Activated T-helper 1 cell treated with anti-CD3 and anti-CD28 coated beads, Interleukin-12 subunit alpha, Interleukin-12 subunit beta, Interleukin-2, Interleukin-4 antibody, amounts not matched to agents 30 ng/mL and 10 ng/mL and 1 ng/mL, durations not matched to agents 14 hours and 24 hours and 36 hours (primary cell): ENCODE measurements at places on chromosomes 12 and 14.

DNA sequence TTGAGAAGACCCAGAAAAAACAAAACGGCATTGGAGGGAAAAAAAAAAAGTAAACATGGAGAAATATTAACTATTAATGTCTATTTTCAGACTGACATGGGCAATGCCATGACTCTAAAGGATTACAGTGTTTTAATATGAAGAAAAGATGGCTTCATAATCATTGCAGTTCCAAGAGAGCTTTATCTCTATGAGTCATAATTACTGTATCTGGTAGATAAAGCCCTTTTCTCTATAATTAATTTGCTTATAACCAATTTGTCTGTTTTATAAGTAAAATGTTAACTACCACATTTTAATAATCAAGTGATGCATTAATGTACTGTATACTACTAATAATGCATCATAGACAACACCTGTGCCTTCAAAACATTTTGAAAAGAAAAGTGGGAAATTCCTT lies 59.7 kb downstream of the CLIP1 start:
- DNase-seq = no peak

DNA sequence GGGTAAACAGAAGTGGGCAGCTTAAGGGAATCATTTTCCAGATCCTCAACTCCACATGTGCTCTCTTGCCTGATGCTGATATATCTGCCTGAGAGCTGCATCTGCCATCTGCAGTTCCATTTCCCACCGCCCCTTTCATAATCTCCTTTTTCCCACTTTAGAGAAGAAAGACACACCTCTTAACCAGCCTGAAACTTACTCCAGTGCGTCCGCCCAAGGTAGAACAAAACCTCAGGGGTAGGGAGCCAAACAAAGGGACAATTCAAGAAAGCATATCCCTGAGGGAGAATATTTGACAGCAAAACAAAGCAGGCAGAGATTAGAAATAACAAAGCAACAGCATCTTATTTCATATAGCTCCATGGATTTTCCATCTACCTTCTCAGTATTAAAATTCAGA lies 4.3 kb downstream of the MDM1 start:
- no peak for DNase-seq

DNA sequence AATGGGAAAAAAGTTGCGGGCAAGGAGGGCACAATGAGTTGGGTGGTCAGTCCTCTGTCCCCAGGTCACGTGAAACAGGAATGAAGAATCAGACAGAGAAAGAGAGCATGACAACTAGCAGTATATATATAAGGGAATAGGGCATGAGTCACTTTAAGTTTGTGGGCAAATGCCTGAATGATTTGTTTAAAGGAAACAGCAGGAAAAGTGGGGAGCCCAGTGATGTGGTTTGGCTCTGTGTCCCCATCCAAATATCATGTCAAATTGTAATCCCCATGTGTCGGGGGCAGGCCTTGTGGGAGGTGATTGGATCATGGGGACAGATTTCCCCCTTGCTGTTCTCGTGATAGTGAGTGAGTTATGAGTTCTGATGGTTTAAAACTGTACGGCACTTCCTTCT lies 195.3 kb upstream of the IGF1 start:
- no peak for DNase-seq

- no peak for DNase-seq
Observed at GRCh38 chr12:6672143-6672542, 9.2 kb upstream of the ING4 start.

DNA sequence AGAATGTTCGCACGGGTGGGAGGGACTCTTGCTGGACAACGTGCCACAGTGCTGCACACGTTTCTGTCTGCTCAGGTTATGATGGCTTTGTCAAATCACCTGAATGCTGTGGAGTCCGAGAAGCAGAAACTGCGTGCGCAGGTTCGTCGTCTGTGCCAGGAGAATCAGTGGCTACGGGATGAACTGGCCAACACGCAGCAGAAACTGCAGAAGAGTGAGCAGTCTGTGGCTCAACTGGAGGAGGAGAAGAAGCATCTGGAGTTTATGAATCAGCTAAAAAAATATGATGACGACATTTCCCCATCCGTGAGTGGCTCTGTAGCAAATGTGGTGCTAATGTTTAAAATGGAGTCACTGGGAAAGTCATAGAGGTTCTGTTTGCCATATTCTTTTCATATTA lies 28.5 kb downstream of the KLC1 start:
- DNase-seq = no peak

DNA sequence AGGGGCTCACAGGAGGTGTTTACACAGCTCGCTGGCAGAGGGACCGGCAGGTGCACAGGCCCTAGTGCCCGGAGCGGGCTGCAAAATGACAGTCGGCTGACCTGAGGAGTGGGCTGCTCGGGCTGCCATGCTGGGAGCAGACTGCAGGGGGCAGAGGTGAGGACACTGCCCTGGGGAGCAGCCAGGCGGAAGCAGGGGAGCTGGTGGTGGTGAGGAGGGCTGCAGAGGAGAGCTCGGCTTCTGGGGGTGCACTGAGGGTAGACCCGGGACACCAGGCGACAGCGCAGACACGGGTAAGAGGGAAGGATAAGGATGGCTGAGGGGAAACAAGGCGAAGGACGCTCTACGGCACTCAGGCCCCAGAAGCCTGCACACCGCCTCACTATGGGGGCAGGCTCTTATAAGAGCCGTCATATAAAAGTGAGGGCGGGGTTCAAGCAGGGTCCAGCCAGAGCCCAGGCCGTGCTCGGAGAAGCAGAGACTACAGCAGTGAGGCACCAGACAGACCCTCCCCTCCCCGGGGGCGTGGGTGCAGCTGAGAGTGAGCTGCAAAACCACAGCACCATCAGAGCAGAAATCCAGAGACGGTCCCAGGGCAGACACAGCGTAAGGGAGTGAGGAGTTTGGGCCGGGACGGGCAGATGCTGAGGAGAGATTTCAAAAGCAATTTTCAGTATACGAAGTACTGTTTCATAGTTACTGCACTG lies 62.5 kb downstream of the CCDC88C start:
- no peak for DNase-seq

DNA sequence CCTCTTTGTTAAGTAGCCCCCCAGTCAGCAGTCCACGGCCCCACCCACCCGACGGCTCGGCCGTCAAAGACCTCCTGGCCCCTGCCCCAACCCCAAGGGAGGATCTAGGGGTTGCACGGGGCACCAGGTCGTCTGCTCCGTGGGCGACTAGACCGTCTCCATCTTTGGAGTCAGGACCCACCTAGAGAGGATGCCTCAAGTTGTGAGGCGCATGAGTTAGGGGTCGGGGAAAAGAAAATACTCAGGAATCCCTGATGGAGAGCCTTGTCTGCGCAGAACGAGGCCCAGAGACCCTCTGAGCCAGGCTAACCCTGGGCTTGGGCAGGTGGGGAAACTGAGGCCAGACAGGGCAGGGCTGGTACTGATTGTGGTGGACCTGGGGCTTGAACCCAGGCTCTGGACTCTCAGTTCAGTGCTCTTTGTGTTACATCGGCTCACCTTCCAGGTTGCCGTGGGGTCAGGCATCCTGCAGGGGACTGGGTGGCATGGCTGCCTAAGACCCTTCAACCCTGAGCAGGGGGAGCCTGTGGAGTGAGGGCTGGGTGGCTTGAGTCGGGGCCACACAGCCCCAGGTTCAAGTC lies 839 bp downstream of the OTUB2 start:
- DNase-seq = no peak

DNA sequence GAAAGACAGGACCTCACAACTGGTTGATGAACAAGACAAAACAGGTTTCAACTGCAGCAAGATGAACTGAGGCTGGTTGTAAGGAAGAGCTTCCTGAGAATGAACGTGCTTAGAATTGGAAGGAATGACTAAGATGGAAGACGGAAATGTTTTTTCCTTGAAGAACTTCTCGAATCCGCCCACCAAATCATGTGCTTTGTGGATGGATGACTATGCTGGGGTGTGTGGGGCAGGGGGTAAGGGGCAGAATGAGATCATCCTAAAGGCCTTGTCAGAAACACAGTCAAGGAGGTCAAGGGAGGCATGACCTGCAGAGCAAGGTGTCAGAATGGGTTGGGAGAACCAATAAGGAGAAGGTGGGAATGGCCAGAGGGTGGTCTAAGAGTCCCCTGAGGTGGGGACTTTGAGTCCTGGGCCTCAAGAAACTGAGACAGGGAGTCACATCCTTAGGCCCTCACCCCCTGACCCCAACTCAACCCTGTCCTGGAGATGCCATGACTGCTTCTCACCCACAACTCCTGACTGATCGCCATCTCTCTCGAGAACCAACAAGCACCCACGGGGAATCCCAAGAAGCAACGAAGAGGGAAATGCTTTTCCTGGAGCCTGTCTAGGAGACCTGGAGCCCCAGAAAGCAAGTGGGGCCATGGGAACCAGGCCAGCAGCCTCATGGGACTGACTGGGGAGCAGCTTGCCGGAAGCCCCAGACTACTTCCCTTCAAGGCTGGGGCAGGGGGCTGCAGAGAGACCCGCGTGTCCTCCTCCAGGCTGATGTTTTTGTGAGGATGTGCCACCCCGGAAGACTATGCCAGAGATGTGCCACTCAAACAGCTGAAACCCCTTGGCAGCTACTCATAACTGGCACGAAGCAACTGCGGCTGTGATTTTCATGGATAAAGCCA lies 84.0 kb downstream of the ACTN1 start:
- DNase-seq = no peak

GRCh38 chr12:119989731-119990381 lies 820 bp downstream of the BICDL1 start:
- DNase-seq = peak; percentile 76

DNA sequence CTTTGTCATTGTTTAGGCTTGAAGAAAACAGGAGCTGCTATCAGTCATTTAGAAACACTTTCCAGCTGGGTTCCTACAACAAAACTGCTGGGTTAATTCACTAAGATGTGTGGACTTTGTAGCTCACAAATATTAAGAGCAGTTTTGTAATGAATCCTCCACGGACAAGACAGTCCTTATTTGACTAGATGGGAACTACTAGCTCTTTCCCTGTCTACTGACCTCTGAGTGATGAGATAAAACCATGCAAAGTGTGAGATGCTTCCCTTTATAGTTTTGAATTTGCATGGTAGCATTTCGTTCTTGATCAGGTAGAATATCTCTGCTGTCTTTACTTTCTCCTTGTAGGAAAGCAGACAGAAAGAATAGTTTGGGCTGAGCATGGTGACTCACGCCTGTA lies 72.9 kb upstream of the STXBP6 start:
- no peak for DNase-seq

DNA sequence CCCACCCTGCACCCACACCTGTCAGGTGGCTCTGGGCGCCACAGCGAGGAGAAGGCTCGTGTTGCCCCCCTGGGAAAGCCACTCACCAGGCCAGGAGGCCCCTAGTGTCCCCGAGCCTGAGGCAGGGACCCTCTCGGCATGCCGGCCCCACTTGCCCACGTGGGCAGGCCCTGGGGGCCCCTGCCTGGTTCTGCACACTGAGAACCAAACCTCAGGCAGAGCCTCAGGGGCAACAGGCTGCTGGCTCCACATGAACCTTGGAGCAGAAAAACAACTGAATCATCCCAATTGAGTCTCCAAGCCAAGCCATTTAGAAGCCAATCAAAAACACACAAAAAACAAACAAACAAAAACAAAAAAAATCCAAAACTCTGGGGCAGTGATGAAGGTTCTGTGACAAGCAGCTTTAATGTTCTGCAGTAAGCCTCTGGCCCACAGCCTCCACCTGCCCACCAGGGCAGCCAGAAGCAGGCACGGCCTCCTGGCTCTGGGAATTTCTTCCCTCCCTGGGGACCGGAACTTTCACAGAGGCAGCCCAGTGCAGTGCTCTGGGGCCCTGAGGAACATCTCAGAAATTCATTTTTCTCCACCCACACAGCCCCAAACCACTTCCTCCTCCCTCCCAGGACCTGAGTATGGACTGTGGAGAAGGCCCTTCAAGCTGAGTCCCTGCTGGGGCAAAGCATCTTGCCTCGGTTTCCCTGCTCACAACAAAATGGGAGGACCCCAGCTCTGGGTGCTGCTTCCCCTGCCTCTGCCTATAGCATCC lies 90.2 kb downstream of the CHGA start:
- DNase-seq = no peak

DNA sequence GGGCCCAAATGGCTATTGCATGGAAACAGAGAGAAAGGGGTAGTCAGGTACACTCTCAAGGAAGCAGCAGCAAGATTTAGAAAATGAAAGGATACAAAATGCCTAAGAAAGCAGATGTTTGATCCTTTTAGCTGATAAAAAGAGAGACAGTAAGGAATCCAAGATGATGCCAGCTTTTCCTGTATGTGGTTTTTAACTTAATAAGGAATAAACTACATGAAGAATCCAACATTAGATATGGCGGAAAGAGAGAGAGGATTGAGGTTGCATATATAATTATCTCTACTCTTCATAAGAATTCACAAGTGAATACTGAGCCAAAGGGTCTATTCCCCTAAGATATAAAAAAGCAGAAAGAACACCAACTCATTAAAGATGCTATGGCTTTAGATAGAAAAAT lies 11.6 kb downstream of the TMED10 start:
- DNase-seq = no peak

DNA sequence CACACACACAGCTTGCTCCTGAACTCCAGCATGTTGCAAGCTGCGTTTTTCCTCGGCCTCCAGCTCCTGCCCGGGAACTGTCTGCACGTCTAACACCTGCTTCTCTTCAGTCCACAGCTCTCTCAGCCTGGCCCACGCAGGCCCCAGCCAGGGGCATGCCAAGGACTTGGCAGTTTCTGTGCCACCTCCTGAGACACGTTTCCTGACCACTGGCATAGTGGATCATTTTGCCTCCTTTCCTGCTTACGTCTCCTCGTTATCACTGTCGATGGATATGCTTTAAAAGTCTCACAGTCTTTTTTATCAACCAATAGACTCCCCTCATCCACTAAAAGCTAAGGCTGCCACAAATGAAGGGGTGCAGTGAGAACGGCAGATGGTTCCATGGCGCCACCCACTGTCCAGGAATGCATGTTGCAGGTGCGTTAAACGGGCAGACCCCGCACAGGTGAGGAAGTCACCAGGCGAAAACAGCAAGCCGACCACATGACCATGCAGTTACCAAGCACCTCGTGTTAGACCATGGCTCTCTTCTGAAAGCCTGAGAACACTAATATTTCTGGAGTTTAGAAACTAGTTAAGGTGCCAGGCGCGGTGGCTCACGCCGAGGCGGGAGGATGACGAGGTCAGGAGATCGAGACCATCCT lies 14.7 kb upstream of the TEAD4 start:
- DNase-seq = peak; percentile 38

DNA sequence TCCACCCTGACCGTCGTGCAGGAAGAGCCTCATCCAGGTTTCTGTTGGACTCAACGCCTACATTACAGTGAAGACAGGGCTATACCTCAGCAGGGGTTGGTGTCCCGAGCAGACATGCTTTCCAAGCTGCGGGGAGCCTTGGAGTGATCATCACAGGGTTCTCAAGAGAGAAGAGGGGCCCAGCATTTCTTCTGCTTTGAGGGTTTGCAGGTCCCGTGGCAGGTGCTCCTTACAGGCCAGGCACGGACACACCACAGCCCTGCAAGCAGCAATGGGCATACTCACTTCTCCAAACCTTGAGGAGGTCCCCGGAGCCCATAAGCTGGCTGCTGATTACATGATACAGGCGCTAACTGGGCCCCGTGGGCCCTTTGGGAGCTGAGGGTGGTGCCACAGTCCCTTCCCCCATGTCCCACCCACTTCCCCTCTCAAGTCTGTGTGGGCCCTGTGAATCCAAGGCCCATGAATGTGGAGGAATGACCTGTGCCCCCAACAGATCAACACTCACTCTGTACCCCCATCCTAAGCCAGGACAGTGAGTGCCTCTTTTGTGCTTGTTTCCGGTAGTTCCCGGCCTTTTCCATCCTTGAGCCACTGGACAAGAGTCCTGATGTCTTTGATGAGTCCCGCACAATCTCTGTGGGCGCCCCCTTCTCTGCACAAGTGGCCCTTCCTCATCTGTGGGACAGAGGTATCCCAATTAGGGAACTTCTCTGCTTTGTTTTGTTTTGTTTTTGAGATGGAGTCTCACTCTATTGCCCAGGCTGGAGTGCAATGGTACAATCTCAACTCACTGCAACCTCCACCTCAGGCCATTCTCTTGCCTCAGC lies 1.1 kb downstream of the AQP2 start:
- no peak for DNase-seq

- no peak for DNase-seq
Observed at GRCh38 chr12:105321125-105321524, 9.4 kb upstream of the C12orf75 start.
